Suppressor macrophage treated with lipopolysaccharide for 1 hour (primary cell): ENCODE measurements at places on chromosomes 5 and 9.

DNA sequence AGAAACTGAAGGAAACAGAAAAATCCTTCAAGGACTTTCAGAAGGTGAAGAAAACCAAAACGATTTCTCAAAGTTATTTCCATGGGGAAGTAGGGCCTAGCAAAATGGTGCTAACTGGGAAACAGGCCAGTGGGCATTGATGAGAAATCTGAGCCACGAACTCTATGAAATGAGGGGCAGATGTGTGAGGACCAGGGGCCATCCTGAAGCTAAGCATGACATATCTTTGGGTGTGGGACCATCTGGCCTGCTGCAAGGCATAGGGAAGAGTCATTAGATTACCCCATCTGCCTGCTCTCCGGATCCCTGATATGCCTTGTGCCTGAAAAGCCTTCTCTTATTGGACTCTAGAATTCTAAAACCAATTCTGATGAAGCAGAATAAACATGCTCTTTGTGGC, 143.8 kb downstream of the PALM2AKAP2 start:
- no peak for DNase-seq

GRCh38 chr9:114883709-114884108, 46.7 kb downstream of the TNFSF8 start:
- peak; percentile 93 for DNase-seq

DNA sequence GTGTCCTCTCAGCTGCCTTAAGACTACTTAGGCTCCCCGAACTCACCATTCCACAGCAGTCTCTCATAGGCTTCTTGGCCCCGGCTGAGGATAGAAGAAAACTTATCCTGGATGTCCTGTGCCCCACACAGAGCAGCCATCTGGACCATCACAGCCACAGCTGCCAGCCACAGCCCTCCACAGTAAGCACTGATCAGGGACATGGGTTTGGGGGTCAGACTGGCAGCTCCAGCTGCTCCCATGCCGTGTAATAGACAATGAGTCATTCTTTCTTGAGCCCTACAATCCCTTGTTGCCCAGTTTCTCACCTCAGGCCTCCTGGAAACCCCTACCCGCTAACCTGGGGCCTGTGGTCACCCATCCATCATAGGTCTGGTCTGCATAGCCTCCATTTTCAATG, 5.7 kb downstream of the CREB3 start:
- no peak for DNase-seq

DNA sequence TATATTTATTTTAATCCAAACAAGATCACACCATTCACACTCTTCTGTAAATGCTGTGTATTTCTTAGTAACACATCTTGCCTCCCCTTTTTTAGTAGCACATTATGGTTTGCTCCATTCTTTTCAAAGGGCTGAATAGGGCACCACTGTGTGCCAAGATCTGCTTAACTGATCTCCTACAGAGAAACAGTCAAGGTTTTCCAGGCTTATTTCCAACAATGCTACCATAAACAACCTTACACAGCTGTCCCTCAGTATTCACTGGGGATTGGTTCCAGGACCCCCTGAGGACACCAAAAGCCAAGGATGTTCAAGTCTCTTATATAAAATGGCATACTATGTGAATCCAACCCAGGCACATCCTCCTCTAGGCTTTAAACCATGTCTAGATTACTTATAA, 16.5 kb downstream of the GOLM1 start:
- no peak for DNase-seq

- DNase-seq = no peak
Observed at GRCh38 chr5:125228363-125229070, 482.1 kb upstream of the ZNF608 start.

- no peak for DNase-seq
Observed at GRCh38 chr5:56329652-56330051, 96.5 kb upstream of the ANKRD55 start.

- DNase-seq = peak; percentile 89
Observed at GRCh38 chr9:105191508-105192121, 52.8 kb upstream of the SLC44A1 start.

DNA sequence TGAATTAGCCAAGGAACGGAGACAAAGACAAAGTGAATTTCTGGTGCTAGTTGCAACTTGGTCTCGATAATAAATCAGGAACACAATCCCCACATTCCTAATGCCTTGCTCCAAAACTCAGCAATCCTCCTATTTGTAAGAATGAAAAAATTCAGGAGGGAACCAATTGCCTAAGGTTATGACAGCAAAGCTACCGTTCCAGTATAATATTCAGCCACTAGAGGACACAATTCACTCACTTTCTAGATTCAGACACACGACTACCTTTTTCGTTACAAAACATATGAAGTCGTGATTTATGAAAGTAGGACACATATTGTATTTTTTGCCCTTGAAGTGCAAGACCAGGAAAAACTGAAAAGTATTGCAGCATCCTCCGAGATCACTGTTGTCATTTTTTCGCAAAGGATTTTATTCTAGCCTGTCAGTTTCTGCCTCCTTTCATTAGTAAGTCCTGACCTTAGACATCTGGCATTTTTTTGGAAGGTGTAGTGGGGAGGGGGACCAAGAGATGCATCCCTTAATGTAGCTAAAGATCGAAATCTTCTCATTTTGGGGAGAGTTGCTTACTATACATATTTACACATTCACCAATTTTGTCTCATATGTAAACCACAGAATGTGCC, 133.1 kb downstream of the DOCK8 start:
- DNase-seq = no peak

DNA sequence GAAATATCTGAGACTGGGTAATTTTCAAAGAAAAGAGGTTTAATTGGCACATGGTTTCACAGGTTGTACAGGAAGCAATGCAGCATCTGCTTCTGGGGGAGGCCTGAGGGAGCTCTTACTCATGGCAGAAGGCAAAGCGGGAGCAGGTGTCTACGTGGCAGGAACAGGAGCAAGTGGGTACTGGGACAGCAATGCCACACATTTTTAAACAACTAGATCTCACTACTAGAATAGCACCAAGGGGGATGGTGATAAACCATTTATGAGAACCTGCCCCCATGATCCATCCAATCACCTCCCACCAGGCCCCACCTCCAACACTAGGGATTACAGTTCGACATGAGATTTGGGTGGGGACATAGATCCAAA, 47.6 kb upstream of the HOMER1 start:
- peak; percentile 44 for DNase-seq

DNA sequence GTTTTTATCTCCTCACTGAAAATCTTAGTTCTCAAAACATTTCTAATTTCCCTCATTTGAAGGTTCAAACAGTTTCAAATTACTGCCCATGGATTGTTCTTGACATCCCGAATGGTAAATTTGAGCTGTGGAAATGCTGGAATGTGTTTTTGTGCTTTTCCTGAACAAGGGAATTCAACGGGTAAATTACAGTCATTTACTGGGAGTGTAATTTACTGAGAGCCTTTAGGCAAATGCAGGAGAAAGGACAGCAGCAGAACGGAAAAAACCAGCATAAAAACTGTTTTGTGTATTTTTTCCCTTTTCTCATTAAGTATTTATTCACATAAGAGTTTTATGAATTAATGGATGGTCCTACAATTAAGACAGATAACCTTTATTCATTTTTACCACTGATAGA, 139.2 kb downstream of the PBX3 start:
- DNase-seq = no peak

- DNase-seq = no peak
Observed at GRCh38 chr5:56282951-56283350, 49.8 kb upstream of the ANKRD55 start.

DNA sequence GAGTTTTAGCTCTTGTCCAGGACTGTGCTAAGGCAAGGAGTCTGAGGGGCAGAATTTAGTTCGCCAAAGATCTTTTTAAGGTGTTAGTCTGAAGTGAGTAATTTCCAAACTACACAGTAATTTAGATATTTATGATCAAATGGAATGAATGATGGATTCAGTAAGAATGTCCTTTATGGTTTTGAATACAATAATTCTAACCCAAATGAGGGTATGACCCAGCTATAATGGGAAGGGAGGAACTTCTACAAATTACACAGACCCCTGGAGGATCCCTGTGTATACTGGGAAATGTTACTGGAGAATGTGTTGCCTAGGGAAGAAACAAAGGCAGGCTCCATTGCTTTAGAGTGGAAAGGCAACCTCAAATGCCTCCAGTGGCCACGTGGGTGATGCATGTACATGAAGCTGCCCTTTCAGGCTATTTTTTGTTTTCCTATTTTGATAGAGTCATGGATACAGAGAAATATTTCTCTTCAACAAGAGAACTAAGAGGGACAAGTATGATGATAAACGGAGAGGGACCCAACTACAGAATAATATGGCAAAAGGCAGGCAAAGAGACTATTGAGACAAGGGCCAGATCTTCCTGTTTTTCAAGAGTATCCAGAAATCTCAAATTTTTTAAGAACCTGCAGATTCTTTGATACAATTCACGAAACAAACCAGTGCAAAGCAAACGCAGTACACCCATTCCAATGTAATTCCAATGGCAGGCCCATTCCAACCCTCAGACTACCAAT, 25.4 kb downstream of the SLC1A3 start:
- no peak for DNase-seq

DNA sequence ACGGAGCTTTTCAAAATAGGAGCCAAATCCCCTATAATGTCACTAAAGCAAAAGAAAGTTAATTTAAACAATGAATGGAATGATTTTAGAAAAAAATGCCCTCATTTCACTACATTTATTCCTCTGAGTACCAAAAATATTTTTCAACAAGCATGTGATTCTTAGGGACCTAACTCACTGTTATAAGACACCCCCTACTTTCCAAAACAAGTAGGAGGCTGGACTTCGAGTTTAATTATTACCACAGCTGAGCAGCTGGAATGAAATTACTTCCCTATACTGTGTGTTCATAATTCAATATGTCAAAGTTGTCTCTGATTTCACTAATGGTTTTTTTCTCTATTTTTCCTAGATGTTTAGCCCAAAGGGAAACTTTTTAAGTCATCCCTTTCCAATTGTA, 61.6 kb downstream of the SAXO1 start:
- DNase-seq = no peak

GRCh38 chr9:31519424-31519823, 865.0 kb upstream of the ACO1 start:
- DNase-seq = no peak

DNA sequence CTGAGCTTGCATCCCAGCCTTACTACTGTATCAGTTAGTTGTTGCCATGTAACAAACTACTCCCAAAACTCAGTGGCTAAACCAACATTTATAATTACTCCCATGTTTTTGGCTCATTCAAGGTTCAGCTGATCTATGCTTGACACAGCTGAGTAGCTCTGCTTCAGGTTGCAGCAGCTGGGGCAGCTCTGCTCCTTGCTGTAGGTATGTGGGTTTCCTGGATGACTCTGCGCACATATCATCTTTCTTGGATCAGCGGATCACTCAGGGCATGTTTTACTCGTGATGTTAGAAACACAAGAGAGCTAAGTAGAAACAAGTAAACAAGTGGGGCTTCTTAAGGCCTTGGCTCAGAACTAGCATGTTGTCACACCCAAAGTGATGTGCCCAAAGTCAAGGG, 15.1 kb downstream of the TEK start:
- no peak for DNase-seq

GRCh38 chr5:139049780-139050179, 148.4 kb downstream of the SIL1 start:
- no peak for DNase-seq

GRCh38 chr5:125981016-125981415, 442.2 kb upstream of the GRAMD2B start:
- no peak for DNase-seq

DNA sequence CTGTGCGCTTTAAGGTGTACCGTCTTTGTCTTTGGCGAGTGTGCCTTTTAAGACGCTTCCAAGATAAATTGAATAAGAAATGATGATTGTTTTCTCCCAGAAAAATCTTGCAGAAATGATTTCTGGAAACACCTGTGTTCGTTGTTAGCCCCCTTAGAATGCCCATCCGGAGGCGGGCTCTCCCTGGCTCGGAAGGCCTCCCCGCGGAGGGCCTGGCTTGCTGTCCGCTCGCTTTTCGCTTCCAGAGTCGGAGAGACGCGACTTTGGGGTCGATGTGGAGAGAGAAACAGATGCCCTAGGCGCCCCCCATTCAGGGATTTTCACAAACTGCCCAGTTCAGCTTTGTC, 23.9 kb downstream of the LECT2 start:
- DNase-seq = no peak

GRCh38 chr9:29798599-29798998, 2225.3 kb upstream of the C9orf72 start:
- no peak for DNase-seq

GRCh38 chr9:95088421-95089161, 228.9 kb downstream of the FANCC start:
- DNase-seq = no peak

DNA sequence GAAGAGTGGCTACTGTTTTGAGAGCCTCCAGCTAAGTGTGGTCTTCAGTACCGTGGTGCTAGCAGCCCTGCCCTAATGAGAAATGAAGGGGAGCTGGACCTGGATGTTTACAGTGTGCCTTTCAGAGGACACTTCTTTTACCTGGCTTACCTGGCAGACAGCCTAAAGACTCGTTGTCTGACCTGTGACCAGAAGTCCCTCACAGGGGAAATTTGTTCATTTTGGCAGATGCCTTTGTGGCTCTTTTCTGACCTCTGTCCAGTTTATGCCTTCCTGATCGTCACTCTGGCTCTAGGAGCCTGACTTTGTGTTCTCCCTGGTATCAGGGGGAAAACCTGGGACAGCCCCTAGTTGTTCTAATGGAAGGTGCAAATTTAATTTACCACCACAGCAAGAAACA, 475.1 kb downstream of the DMRTA1 start:
- no peak for DNase-seq

DNA sequence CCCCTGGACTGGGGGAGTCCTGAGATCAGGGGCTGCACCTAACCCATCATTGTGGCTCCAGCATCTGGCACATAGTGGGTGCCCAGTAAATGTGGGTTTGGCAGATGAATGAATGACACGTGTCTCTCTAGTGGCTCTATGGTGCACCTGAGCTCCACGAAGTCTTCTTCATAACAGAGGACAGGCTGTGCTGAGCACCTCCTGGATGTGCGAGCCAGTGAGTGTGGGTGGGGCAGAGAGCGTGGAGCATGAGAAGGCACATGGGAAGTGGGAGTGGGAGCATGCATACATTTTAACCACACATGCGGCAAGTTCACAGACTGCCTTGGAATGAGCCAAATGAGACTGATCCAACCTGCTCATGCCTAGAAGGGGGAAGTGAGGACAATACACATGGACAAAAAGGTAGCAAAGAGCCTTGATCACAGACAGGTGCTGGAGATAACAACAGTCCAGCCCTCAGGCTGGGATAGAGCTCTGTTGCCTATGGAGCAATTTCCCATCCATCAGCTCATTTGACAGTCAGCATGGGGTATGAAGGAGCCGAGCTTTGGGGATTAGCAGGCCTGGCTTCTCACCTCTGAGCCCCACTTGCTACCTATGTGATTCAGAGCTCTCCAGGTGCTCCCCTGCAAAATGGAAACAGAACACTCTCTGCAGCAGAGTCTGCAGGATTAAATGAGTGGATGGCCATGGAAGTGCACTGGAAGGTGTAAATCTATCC, 76.2 kb upstream of the TBC1D2 start:
- DNase-seq = no peak

DNA sequence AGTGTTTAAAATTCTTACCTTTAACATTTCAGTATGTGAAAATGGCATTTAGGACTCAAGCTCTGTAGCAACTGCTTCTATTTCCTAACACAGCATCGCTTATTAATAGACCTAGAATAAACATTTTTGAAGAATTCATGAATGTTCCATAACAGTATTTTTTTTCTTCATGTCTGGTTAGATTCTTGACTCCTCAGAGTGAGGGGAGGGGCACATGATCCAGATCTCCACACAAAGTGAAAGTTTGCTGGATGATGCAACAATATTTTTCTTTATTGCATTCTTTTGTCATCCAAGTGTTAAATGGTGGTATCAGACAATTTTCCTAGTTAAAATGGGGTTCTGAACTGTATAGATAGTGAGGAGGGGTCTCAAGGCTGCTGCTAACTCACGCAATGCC, 130.8 kb upstream of the MAN2A1 start:
- DNase-seq = no peak
